ENCODE measurements at places on chromosomes 11 and 22.

DNA sequence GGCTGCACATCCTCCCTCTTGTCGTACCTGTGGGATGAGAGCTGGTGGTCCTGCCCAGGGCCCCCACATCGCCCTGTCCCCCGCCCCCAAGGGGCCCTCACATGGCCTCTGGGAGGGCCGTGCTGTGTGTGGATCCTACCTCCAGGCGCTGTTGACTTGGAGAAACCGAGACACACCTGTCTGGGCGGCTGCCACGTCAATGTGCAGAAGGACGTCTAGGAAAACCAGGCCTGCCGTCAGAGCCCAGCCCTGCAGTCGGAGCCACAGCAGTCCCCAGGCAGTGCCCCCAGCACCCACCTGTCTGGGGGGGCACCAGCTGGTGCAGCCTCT, 14.2 kb downstream of the ALG12 start:
- DNase-seq = no peak

DNA sequence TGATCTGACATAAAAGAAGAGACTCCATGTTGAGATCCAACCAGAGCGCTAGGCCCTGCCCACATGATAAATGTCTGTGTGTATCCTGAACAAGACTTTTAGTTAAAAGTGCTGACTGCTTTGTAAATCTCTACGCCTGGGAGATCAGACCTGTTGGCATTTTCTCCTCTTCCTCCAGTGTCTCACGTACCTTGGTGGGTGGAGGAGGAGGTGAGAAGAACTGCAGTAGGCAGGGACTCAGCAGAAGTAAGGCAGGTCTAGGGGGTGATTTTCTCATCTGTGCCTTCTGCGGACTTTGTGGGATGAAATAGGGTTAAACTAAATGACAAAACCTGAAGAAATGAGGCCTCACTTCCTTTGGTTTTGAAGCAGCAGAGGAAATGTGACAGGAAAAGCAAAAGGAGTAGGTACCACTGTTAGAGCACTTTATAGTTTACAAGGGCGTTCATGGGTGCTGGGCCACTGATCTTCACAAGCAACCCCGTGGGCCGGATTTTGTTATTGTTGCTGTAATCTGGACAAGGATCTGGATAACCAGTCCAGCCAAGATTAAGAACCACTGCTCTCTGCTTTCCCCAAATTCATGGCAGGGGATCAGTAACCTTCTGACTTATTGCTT, 36.7 kb upstream of the PLET1 start:
- DNase-seq = no peak

DNA sequence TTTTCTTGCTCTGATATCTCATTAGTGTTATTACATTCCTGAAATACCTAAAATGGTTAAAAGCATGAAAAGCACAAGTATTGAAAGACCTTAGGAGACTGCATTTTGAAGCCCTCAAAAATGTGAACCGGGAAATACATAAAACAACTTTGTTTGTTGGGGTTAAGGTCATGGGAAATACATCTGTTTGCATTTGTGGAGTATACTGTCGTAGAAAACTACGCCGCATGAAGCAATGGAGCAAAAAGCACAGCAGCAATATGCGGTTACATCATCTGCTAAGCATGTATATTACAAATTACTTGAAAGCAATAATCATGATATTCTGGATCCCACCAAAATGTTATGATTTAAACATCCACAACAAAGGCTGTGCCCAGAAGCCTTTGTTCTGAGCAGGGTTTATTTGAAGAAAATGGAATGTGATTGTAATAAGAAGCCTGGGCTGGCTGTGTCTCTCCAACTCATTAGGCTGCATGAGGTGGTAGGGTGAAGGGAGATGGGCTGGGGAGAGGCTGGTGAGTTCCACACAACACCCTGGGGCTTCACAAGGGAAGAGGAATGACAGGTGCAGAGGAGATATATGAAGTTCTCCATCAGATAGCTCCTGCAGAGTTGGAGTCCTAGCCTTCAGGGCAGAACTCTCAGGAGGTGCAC, 64.7 kb upstream of the LIN7C start:
- no peak for DNase-seq

DNA sequence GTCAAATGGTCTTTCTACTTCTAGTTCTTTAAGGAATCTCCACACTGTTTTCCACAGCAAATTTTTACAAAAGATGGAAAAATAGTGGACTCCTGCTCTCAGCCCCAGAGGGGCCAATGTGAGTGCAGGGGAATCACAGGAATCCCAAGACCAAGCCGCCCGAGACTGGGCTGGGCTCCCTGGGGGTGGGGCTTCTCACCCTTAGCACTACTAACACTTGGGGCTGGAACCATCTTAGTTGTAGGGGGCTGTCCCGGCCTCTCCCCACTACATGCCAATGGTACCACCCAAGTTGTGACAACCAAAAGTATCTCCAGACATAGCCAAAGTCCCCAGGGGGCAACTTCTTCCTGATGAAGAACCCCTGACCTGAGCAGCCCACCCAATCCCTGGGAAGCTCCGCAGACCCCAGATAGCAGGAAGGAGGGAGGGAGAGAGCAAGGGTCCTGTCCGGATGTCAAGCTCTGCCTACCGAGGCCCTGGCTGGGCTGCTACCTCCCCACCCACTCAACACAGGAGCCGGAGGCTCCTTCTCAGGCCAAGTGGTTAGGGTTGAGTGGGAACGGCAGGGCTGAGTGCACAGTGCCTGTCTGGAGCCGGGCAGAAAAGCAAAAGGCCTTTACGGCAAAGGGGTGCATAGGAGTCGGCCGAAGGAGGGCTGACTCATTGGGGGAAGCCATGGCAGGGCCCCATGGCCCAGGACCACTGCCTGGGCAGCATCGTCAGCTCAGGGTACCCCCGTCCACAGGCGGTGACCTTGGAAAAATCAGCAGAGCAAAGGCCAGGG, 122.5 kb upstream of the FGF3 start:
- no peak for DNase-seq

GRCh38 chr11:64060861-64061444, 25.2 kb downstream of the FLRT1 start:
- peak; percentile 74 for DNase-seq

GRCh38 chr22:27695925-27696324, 105.6 kb downstream of the MN1 start:
- no peak for DNase-seq

GRCh38 chr22:32378707-32379272, 21.1 kb downstream of the RFPL3 start:
- peak; percentile 56 for DNase-seq

DNA sequence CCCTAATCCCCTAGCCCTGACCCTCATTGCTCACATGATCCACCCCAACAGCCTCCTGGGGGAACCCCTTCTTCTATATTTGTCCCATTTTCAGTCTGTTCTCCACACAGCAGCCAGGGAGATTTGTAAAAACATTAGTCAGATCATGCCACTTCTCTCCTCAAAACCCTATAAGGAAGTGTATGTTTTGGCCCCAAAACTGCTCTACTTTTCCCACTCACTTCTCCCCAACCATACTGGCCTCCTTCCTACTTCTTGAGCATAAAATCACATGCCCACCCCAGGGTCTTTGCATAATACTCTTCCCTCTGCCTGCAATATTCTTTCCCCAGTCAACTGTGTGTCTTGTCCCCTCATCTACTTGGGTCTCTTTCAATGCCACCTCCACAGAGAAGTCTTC, 4.7 kb upstream of the SLC22A12 start:
- no peak for DNase-seq

GRCh38 chr11:88359541-88359940, 22.0 kb upstream of the CTSC start:
- no peak for DNase-seq

DNA sequence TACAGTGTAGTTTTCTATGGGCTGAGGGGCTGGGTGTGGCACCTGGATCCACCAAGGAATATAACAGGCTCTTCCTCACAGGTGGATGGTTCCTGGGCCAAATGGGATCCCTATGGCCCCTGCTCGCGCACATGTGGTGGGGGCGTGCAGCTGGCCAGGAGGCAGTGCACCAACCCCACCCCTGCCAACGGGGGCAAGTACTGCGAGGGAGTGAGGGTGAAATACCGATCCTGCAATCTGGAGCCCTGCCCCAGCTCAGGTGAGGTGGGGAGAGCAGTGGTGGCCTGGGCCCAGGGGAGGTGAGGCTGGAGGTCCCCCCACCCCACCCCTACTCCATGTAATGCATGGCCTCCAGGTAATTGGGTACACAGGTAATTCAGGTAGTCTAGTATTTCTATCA, 20.7 kb downstream of the ADAMTS15 start:
- DNase-seq = no peak

GRCh38 chr11:98183034-98183433, 837.7 kb upstream of the CNTN5 start:
- DNase-seq = no peak

GRCh38 chr11:98107736-98108135, 913.0 kb upstream of the CNTN5 start:
- no peak for DNase-seq

DNA sequence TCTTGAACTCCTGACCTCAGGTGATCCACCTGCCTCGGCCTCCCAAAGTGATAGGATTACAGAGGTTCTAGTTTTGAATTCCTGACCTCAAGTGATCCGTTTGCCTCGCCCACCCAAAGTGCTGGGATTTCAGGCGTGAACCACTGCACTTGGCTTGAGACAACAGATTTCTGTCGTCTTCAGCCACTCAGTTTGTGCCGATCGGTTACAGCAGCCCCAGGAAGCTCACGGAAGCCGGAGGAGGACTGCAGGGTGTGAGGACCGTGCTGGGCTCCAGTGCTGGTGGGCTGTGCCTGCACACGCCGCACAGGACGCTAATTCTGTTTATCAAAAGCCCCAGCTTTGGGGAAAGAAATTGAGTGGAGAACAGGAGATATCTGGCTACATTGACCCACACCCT, 82.0 kb downstream of the CELSR1 start:
- no peak for DNase-seq

- no peak for DNase-seq
These were observed 97.7 kb upstream of the SORL1-AS1 start for GRCh38 chr11:121550247-121551030.

DNA sequence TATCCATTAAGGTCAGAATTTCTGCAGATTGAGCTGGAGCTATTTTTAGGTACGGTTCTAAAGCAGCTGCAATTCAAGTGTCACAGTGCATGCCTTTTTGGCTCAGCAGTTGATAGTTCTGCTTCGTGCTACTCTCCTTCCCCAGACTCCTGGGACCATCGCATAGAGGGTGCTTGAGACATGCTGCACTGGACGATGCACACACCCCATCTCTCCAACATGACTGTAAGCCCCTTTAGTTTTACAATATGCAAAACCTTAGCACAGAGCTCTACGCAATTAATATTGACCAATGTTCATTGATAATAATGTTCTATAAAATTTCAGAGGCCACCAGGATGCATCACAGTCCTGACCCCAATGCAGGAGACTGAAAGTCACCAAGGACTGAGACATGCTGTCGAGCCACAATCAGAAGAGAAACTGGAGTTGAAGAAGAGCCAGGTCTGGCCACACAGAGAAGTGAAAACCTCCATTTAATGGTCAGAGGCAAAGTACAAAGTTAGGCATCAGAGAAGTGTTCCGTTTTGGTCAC, 120.9 kb upstream of the ZC3H12C start:
- DNase-seq = no peak

DNA sequence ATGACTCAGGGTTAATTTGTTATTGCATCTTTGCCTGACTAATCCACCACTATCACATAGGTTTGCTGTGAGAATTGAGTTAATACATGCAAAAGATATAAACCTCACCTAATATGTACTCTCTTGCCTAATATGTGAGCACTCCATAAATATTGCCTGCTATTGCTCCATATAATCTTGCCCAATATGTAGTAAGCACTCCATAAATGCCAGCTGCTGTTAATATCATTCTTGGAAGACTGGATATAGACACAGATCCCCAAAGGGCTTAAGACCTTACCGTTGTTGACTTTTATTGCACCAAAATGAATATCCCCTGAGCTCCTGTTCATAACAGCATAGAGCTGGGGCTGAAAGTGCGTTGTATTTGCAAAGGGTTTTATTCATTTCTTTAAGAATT, 27.0 kb upstream of the LRRC55 start:
- no peak for DNase-seq

DNA sequence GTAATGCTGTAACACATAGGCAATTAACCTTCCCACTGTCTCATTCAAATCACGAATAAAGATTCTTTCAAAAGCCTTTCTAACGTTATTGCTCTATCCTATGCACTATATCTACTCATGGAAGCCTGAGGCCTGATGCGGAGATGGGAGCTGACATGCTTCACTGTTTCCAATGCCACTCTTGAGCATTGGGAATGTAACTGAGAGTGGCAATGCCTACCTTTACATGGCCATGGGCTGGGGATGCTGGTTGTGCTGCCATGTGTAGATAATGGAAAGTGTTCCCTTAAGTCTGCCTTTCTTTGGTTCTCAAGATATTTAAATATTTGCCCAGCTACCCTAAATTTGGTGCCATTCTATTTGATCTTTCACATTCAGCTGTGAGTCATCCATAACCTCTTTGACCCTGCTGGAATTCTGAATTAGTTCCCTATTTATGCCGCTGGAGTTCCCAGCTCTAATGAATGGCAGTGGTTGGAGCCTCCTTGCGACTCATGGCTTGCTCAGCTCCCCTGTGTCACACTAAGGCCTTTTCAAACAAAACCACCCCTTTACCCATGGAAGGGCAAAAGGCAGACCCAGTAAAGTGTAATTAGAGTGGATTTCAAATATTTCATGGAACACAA, 21.4 kb upstream of the DKK3 start:
- no peak for DNase-seq

- DNase-seq = no peak
These were observed 11.2 kb upstream of the DGKZ start for GRCh38 chr11:46335890-46336562.

DNA sequence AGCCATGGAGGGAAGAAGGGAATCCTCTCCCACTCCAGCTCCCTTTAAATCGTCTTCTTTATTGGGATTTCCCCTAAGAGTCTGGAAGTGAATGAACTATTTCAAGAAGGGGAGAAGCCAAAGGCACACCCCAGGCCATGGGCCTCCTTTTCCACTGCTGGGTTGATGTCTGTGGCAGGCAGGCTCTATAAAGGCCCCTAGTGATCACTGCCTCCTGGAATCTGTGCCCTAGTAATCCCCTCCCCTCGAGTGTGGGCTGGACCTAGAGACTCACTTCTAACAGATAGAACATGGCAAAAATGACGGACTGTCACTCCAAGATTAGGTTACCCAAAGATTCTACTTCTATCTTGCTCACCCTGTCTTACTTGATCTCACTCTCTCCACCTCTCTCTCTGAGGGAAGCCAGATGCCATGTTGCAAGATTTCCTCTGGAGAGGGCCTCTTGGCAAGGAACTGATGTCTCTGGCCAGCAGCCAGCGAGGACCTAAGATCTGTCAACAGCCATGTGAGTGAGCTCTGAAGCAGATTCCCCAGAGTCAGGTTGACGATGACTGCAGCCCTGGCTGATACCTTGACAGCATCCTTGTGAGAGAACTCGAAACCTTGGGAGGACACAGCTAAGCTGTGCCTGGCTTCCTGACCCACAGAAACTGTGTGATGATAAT, 444.8 kb downstream of the SOX6 start:
- no peak for DNase-seq
